HS-5 (cell line): ENCODE measurements at places on chromosomes 1 and 21.

- DNase-seq: no peak
These were observed 92.3 kb downstream of the PGBD5 start for GRCh38 chr1:230333590-230334446.

- peak; percentile 20 for DNase-seq
These were observed 105.0 kb downstream of the GPATCH2 start for GRCh38 chr1:217525773-217526490.

DNA sequence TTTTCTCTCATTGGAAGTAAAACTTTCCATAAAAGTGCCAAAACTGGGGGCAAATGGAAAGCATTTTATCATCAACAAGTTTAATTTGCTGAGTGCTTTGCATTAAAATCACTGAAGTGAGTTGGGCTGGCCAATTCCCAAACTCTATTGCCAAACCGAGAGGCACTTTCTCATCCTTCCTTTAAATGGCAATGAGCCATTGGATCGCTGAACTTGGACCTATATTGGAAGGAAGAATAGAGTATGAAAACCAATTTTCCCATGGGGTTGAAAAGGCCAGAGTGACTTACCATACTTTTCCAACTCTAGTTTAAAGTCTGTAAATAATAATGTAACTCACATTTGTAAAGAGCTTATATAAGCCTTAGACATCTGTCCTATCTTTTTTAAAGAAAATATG is 189.1 kb upstream of the C1orf87 start:
- DNase-seq: no peak

- DNase-seq: no peak
These were observed 2.2 kb upstream of the KRTAP10-12 start for GRCh38 chr21:44694776-44695175.

- no peak for DNase-seq
These were observed 17.4 kb downstream of the PLOD1 start for GRCh38 chr1:11951901-11952300.

- DNase-seq: no peak
These were observed 3.9 kb downstream of the COL18A1 start for GRCh38 chr21:45408801-45409261.

- no peak for DNase-seq
These were observed 71.6 kb downstream of the CD2 start for GRCh38 chr1:116825720-116826438.

DNA sequence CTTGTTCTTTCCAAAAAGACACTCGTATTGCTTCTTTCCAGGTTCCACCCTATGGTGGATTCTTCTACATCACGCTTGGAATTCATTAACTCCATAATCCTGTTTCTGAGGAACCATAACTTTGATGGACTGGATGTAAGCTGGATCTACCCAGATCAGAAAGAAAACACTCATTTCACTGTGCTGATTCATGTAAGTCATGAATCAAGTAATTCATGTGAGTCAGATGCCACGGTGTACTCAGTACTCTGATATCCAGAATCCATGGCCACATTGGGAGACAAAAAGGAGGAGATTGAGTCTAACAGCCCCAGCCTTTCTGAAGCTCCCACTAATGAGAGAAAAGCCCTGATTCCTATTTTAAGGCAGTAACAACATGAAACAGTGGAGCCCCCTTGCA is 7.4 kb downstream of the CHI3L2 start:
- DNase-seq: no peak

DNA sequence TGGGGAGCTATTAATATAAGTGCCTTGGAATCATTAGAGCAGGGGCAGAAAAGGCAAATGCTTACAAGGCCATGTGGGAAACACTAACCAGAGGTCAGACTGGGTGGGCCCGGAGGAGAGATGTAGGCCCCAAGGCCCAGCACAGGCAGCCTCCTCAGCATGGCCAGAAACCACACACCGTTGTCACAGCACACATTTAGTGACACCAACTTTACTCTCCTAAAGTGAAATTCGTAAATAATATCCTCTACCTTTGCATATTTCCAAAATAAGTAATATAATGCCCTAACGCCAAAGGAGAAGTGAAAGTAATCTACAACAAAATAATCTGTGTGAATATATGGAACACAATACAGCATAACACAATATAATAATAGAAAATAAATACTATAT is 62.6 kb downstream of the KIF21B start:
- no peak for DNase-seq

- DNase-seq: no peak
These were observed 380.7 kb upstream of the NR5A2 start for GRCh38 chr1:199646761-199647160.
